MM.1S (cell line): ENCODE measurements at places on chromosomes 4 and X.

DNA sequence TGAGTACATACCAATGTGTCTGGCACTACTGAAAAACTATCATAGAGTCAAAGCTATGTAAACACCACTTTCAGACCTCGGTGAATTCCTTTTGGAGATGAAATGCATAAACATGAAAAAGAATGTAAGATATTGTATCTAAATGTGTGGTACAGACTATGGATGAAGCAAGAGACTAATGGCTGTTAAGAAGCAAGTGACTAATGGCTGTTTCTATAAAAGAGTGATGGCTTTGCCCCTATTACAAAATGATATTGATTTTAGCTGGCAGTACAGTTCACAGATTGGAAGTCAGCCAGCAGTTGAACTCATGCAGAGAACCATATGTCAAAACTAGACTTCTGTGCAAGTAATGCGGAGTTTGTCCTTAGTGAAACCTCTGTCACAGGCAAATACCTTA, 359.3 kb downstream of the GRXCR1 start:
- no peak for DNase-seq

DNA sequence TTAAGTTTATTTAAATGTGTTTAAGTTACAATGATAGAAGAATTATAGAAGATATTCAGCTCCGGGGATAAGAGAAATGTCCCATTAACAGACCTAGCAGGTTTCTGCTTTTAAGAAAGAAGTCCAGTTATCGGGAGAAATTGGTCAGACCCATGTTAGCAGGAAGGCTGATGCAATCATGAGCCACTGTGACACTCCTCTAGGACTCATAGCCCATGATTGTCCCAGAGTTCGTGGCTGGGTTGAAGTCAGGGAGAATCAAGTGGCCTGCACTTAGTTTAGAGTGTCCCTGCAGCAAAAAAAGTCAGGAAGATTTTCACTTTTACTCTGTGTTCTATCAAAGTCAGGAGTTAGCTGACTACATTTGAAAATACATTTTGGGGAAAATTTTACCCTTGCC, 72.0 kb downstream of the TMEM144 start:
- DNase-seq: no peak

- no peak for DNase-seq
Observed at GRCh38 chr4:64497491-64497890, 88.2 kb upstream of the TECRL start.

DNA sequence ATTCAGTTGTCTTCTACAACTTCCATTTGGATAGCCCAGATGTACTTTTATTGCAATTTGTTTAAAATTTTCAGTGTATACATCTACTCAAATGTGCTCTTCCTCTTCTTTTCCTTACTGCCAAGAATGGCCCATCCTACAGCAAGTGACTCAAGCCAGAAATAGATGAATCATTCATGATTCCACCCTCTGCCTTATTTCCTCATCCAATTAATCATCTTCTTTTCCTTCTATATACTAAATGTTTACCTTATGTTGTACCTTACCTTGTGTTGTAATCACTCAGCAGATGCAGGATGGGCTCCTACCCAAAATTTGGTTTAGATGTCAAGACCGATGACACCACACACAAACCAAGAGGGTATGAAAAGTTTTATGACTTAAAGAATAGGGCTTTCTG, 437.8 kb downstream of the GRXCR1 start:
- no peak for DNase-seq

DNA sequence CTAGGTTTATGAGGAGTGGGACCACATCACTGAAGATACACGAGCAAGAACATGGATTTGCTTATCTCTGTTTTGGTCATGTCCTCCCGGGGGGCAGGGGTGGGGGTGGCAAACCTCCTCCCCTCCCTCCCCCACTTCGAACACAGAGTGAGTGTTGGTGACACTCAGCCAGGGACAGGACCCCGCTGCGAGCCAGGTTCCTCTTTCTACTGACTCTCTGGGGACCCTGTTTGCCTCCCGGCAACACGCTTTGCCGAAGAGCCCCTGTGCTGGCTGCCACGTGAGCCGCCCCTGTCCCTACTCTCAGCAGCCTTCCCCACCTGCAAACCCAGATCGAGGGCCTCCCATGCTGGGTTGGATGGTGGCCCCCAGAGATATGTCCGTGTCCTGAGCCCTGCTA, 34.7 kb downstream of the P2RY8 start:
- DNase-seq: no peak
